ENCODE measurements at places on chromosomes 7 and 10.

DNA sequence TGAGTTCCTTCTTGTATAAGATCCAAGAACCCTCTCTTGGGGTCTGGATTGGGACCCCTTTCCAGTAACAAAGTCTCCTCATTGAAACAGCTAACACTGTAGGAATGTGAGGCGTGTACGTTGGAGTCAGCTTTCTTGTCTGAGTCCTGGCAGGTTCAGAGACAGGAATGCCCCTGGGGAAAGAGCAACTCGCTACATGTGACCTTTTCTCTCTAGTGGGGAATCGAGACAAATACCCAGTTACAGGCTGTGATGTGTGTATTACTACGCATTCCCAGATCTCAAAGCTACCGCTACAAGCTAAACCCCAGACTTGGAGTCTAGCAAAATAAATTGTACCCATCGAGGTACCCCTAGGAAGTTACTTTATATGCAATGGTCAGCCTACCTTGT, 85.6 kb upstream of the FRMD4A start:
- no peak for DNase-seq

GRCh38 chr7:124013306-124013705, 19.6 kb downstream of the TMEM229A start:
- DNase-seq: no peak

GRCh38 chr10:11150231-11150731, 132.6 kb downstream of the CELF2 start:
- DNase-seq: no peak

DNA sequence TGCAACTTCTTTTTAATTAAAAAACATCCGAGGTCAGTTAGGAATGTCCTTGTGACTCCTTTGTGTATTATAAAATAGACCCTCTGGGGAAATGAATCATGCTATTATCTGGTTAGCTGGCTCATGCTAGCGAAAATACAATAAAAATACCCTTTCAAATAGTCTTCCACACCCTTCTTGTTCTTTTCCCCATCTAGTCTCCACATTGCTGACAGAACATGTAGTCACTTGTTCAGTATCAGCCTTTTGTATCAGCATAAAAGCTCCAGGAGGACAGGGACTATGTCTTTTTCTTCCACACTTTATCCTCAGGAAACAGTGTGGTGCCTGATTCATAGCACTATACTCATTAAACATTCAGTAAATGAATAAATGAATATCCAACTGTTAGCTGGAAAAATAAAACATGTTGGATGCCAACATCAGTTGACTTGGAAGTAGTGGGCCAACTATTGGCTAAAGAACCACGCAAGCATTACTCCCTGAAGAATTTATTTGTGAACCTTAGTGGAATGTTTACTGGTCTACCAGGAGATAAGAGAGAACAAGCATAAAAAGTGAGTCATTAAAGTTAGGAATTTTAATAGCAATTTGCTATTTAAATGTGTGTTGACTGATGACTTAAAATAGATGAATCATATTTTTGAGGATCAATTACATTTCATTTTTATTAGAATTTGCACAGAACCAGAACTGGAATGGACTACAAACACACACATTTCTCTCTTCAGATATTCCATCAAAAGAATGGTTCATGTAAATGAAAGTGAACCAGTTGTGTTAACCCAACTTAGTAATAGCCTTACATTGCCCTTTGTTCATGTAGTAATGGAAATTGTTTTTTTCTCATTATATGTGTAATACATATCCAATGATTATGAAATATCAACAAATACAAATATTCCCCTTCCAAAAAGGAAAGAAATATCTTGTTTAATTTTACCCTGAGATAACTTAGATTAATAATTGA, 129.6 kb downstream of the DKK1 start:
- no peak for DNase-seq

DNA sequence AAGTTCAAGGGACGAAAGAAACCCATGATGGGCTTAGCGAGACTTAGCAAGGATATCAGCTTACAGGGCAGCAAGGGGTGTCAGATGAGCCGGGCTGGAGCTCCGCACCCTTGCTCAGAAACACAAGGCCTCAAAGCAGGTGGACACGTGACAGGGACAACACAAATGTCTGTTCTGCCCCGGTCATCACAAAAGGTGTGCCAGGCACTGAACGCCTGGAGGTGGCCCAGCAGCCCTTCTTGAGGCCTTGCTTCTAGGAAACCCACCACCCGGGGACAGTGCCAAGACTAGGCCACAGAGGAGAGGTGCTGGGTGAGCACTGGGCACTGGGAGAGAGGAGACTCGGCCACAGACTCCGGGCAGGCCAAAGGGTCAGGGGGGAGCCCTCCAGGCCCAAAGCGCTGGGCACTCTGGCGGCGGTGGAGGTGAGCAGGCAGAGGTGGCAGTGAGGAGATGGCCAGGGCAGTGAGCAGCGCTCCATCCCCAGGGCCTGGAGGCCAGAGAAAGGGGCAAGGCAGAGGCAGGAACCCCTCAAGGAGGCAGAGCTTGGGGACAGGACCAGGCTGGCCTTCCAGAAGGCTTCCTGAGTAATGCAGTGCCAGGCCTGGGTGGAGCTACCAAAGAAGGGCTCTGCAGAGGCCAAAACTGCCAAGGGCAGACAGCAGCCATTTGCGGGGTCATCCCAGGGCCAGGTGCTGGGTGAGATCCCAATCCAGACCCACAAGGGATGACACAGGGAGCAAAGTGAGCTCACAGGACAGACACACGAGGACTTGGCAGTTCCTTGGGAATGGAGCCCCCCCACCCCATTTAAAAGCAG, 22.7 kb downstream of the EBF3 start:
- DNase-seq: no peak

DNA sequence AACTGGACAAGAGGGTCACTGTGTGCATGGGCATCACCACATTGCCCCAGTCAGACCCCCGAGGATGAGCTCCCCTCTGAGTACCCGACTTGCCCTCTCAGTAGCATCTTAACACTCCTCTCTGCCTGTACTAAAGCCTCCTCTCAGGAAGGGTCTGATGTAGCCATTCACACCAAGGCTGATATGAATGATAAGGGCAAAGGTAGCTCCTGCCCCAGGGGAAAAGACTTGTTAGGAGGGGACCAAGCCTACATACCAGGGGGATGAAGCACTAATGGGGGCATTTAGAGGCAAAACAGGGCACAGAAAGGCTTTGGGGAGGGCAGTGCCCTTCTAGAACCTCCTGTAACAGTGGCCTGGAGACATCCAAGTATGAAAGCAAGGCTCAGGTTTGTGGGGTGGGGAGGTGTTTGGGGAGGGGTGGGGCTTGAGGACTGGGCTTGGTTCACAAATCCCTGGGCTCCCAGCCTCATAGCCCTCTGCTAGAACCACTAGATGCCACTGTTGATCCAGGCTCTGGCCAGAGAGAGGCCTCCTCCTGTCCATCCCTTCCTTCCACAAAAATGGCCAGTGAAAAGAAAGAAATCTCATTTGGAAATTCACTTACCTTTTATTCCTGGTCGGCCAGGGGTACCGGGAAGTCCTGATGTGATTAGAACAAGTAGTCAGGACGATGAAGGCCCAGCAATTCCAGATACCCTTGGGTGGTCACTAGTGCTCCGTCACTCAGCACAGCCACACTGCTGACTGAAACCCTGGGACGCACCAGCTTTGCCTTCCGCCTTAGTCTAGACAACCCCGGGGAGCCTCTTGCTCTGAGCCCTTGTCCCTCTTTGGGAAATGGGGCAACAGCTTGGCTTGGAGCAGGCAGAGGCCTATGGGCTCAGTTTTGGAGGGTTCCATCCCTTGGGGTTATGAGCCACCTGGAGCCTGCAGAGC, 40.3 kb downstream of the COL17A1 start:
- DNase-seq: no peak

- no peak for DNase-seq
These were observed 1174.3 kb downstream of the XPNPEP1 start for GRCh38 chr10:108749042-108749441.
